NCI-H187 (cell line): ENCODE measurements at places on chromosomes 16 and 17.
A peak's percentile ranks its signal among the peaks of the same experiment; 100 is the strongest.

- peak; percentile 60 for DNase-seq
Measured at GRCh38 chr17:72539981-72540897, 419.4 kb downstream of the SOX9 start.

DNA sequence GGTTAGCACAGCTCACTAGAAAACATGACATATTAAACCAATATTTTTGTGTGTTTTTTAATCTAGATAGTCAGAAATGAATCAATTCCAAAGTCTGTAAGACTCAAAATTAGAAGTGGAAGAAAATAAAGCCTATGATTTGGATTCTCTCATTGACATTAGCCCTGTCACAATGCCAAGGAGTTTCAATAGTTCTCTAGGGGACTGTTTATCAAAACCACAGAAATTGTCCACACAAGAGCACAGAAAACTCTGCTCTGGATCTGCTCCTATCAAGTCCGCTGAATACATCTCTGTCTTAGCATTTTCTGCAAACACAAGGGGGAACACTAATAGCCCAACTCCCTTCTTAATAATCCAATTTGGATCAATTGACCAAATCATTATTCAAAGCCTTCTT, 152.0 kb downstream of the HS3ST3B1 start:
- DNase-seq: no peak

DNA sequence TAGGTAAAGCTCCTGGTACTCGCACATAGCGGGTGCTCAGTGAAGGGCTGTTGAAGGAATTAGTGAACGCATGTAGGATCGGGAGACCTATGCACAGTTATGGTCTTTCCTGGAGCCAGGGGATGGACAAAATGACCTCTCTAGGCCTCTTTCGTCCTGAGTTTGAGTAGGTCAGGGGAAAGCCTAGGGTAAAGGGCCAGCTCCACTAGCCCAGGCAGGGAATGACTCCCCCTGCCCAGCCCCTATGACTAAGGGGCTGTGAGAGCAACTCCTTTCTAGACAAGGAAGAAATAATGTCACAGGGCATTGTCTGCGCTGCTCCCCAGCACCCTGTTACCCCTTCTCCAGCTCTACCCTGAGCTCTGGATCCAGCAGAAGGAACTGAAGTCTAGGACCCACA, 24.6 kb upstream of the FMNL1 start:
- DNase-seq: no peak

DNA sequence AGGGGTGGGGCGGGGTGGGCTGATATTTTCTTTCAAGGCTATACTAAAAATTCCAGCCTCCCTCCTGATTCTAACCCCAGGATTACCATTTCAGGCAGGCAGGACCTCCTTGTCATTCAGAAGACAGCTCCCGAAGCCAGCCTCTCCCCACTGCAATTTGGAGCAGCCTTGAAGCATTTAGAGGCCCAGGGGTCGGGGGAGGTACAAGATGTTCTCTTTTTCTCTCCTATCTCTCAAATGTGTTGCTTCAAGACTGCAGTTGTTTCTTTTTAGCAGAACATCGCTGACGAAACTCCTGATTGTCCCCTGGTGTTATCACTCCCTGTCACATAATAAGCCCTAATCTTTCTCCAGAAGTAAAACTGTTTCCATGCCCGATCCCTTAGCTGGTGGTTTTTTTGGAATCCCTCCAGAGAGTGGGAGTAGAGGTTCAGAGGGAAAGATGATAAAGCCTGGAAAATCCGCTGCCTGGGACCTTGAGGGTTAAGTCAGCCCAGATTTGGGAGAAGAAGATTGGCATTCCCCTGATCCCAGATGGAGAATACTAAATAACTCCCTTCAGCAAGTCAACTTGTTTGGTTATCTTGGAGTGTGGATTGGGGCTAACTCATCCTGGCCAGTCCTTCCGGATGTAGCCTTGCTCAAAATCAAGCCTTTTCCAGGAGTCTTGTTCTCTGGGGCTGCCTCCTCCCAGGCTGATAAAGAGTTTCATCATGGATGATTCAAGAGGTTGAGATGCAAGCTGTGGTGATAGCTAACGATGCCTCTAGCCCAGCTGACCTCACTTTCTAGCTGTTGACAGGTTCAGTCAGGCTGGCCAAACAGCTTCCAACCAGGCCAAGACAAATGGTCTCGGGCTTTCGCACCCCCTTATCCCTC, 71.3 kb downstream of the SOX9 start:
- DNase-seq: no peak

DNA sequence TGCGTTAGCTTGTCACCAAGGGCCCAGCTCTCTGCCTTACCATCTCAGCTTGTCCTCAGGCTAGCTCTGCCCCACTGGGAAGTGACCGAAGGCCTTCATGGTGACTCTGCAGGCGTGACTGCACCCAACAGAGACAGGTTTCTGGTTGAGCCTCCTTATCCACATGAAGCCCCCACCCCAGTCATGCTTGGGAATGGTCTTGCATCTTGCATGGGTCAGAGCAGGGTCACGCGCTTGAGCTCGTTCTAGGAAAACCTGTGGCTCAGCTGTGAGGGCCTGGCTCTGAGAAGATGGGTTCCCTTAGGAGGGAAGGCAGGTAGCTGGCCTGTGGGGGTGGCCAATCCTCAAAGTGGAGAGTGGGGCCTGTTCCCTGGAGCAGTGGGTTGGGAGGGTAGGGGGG, 122.8 kb downstream of the BANP start:
- DNase-seq: no peak
